Cardiac fibroblast (primary cell): ENCODE measurements at places on chromosomes 16 and 17.

- DNase-seq = peak; percentile 88
Observed at GRCh38 chr16:66926961-66927436, 1.7 kb upstream of the RRAD start.

DNA sequence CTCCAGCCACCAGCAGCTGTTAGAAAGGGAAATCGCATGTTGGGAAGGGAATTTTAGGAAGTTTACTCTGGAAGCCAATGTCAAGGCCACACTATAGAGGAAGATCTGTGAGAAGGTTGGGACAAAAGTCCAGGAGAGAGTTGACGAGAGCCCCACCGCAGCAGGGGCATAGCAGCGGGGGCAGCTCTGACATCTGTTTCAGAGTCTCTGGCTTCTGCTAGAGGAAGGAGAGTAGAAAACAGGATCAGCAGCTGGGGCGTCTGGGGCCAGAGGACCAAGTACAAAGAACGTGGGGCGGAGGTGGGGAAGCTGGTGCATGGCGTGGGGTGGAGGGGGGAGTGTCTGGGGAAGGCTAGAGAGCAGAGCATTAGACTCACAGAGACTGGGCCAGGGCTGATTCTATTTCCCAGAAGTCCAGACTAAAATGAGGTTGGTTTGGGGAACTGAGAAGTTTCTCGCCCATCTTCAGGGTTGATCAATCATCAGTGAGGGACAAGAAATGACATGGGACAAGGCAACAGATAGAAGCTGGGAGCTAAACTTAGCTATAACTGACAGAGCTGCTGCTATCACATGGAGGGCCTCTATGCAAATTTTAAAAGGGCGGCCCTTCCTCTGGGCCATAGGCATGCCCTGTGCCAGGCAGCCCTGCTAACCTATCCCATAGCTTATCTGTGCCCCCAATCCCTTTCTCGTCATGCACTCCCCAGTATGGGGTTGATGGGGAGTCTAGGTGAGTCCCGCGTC, 1.2 kb downstream of the RABEP2 start:
- no peak for DNase-seq

GRCh38 chr17:17859909-17860765, 23.4 kb upstream of the SREBF1 start:
- DNase-seq = peak; percentile 64

DNA sequence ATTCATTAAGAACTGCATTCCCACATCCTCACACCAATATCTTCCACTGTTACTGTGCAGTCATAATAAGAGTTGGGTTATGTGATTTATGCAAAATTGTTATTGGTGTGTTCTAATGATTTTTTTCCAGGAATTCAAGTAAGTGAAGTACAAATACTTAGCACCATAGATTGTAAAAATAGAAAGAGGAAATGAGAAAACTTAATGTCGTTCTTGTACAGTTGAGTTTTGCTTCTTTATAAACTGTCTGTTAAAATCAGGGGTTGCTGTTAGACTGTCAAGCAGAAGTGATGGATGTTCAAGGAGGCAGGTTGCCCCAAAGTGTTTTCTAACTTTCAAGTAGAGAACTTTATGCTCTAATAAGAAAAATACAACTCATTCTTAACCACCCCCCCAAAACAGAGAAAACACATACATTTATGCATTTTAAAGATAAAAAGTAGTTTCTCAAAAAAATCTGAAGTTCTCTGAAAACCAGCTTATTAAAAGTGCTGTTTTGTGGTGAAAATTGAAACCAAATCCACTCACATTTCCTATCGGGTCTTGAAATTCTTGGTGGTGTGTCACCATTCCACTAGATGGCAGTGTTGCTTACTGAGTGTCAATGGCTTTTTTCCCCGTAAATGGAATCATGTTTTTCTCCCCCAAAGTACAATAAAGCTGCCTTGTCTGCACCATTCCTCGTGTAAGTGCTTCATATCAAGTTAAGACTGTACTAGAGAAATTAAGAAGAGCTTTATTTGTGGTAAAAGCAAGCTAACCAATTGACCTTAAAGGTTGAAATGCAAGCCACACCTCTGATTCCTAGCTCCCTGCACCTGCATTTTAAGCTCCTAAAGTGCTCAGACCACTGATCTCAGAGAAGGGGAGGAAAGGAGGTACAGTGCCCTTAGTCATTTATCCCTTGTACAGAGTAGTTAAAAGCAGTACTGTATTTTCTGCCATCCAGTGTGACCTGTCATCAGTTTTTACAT, 4.7 kb upstream of the IGSF6 start:
- DNase-seq = peak; percentile 71

GRCh38 chr16:25006504-25007056, 8.6 kb downstream of the ARHGAP17 start:
- DNase-seq = peak; percentile 69

DNA sequence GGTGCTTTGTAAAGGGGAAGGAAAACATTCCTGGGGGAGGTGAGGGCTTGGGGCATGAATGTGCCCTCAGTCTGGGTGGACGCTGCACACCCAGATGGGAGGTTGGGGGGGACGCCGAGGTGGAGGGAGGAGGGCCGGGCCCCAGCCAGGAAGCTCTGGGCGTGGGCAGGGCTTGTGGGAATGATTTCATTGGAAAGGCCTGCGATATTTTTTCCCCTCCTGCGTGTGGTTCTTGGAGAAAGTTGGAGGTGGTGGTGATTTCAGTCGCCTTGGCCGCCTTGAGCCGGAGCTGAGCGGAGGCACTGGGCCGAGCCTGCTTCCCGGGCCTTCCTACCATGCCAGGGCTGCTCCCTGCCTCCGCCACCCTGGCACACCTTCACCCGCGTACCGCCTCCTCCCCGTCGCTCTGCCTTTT, 26.4 kb upstream of the CLEC18A start:
- peak; percentile 91 for DNase-seq

- DNase-seq = peak; percentile 54
Observed at GRCh38 chr16:71883849-71884638, at the start of gene ZNF821. TSS of gene ZNF821 (minus strand) at chr16:71884182. CDS start at chr16:71879946, 4,236 bp downstream.

- no peak for DNase-seq
Observed at GRCh38 chr17:5500247-5500588, 13.9 kb downstream of the MIS12 start.

- no peak for DNase-seq
Observed at GRCh38 chr16:49127103-49127502, 154.5 kb downstream of the CBLN1 start.

DNA sequence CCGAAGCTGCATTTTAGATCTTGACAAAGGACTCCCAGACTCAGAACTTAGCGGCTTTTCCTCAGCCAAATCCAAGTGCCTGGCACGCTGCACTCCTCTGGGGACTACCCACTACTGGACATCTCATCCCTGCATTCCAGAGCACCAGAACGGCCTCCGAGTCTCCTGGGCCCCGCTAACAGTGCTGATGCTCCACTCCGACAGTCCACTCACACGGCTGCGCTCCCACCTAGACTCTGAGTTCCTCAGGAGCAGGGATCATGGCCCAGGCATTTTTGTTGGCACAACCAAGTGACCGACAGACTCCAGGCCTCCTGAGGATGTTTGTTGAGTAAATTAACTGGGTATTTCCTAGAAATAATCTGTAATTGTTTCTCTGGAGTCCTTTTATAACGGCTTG, 79.1 kb downstream of the NDEL1 start:
- no peak for DNase-seq

GRCh38 chr17:60142872-60143499, 6.8 kb upstream of the CA4 start:
- DNase-seq = peak; percentile 92

DNA sequence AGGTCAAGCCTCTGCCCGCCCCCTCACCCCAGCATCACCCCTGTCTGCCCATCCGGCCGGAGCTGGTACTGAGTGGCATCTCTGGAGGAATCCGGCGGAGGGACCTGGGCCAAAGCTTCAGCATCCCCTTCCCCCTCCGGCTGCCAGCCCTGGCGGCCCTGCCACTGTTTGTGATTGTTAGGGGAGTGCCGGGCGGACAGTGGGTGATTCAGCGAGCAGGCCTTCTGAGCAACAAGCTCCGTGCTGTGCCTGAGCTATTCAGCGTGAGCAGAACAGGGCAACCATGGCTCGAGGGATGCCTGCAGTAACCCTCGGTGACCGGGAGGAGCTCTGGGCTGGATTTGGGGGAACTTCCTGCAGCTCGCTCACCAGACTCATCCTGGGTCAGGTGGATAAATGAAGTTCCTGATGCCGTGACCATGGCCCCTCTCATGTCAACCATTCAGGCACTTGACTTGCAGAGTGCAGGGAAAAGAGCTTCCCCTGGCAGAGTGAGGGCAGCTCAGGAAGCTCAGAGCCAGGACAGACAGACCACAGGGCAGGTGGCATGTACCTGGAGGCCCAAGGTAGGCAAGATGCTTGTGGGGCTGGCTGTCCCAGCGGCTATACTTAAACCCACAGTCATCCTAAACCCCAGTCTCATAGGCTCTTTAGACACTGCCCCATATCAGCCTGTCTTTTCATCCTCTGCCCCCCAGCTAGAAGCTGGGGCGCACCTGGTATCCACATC, 24.3 kb upstream of the MLKL start:
- peak; percentile 51 for DNase-seq

DNA sequence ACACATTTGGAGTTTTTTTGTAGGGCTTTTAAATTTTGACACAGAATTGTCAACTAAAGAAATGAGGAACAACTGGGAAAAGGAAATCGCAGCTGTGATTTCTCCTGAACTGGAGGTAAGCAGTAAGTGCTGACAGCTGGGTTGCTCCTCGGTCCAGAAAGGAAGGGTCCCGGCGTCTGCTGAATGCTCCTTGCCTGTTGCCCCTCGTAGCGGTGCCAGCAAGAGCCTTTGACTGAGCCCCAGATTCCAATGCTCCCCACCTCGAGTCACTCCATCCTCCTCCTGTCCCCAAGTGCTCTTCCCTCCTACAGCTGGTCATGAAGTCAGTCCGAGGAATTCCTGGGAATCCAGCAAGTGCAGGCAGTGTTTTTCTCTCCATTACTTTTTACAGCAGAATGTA, 32.0 kb upstream of the ENDOV start:
- no peak for DNase-seq

GRCh38 chr17:65966072-65966695, 225.7 kb downstream of the CEP112 start:
- DNase-seq = no peak

GRCh38 chr17:4209611-4210010, 54.2 kb downstream of the ANKFY1 start:
- DNase-seq = no peak

DNA sequence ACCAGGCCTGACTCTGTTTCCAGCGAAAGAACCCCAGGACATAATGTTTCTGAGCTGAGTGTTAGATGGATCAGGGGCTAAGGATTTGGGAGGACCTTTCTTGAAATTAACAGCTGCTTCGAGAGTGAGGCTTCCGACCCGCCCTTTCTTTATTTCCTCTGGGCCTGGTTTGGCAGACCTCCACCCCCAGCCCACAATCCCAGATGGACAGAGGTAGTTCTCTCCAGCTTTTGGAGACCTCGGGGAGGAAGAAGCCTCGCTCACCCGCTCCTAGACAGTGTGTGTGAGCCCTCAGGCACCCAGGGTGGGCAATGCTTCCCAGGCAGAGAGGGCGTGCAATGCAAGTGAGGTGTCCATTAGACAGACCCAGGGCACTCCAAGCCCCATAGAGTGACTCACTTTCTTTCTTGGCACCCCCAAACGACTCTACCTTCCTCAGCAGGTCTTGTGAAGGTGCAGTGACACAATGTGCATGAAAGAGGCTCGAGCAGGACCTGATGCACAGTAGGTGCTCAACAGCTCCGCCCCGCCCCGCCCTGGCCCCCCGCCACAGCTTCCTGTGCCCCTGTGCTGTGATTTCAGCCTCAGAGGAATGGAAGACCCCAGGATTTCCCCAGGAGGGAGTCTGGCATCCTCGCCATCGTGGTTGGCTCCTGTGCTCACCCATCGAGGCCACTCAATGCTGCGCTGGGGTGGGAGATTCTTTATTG, 50.7 kb upstream of the TOB1 start:
- DNase-seq = no peak

DNA sequence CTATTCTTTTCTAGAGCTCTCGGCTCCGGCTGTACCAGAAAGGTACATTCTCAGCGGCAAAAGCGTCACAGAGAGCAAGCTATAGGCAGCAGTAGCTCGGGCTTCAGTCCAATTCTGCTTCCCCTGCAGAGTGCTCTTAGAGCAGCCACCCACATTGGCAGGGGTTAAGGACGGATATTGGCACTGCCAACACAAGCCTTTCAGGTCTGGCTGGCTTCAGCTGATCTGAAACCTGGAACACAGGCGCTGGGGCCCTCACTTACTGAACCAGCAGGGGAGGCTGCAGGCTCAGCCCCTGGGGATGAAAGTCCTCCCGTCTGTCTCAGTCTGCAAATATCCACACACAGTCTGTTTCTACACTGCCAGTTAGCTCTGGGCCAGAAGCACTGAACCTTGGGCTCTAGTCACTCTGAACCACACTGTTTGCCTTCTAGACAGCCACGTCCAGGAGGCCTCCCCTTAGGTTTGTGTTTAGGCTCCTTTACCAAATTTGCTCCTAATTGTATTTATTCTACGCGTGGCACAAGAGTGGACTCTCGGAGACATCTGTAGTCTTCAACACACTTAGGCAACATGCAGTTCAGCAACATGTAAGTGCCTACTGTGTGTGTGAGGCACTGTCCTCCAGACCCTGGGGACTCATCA, 40.1 kb downstream of the HIC1 start:
- DNase-seq = peak; percentile 81

DNA sequence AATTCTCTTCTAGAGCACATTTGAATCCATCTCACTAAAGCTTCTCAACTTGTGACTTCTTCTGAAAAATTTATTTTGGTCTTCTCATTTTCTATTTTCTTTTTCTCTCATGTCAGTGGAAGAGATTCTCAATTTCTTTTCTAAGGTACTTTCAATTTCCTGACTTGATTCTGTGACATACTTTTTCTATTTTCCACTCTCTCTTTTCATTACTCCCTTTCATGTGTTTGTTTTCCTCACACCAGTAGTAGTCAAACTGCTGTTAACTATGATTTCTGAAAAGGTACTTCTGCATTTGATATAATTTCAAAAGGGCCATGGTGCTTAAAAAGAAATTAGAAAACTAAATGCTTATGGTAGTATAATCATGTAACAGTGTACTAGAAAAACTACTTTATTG, 41.9 kb downstream of the NFAT5 start:
- DNase-seq = no peak

GRCh38 chr17:40695874-40696472, 7.6 kb downstream of the KRT24 start:
- no peak for DNase-seq

DNA sequence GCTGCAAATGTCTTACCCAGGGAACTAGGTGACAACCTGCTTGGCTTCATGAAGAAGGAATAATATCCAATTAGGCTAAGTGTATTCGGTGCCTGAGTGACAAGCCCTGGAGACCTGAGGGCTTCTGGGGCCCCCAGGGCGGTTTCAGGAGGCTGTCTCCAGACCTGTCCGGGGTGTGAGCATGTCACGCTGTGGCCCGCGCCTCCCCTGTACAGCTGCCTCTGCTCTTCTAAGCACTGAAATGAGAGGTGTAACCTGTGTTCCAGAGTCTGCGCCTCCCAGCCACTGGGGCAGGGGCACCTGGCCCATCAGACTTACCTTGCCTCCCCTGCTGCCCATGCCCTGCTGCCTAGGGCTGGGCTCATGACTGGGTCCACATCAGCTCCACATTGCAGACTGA, 114.3 kb downstream of the WWOX start:
- DNase-seq = no peak

GRCh38 chr17:22703786-22704441, 1011.6 kb downstream of the KCNJ18 start:
- DNase-seq = no peak

- no peak for DNase-seq
Observed at GRCh38 chr17:14225254-14225980, 11.2 kb downstream of the CDRT15 start.
